NCI-H187 (cell line): ENCODE measurements at places on chromosomes 4 and X.

GRCh38 chrX:22486296-22486695 lies 213.6 kb downstream of the CBLL2 start:
- DNase-seq, result no peak

DNA sequence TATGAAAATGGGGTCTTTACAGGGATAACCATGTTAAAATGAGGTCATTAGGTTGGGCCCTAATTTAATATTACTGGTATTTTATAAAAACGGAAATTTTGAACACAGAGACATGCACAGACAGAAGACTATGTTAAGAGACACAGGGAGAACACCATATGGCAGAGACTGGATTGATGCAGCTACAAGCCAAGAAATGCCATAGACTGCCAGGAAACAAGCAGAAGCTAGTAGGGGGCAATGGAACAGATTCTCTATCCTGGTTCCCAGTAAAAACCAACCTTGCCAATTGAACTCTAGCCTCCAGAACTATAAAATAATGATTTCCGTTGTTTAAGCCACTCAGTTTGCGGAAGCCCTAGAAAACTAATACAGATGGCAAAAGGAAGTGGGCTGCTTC lies 6.6 kb upstream of the GUF1 start:
- DNase-seq, result no peak

GRCh38 chr4:99714179-99714578 lies 56.6 kb upstream of the C4orf54 start:
- no peak for DNase-seq

DNA sequence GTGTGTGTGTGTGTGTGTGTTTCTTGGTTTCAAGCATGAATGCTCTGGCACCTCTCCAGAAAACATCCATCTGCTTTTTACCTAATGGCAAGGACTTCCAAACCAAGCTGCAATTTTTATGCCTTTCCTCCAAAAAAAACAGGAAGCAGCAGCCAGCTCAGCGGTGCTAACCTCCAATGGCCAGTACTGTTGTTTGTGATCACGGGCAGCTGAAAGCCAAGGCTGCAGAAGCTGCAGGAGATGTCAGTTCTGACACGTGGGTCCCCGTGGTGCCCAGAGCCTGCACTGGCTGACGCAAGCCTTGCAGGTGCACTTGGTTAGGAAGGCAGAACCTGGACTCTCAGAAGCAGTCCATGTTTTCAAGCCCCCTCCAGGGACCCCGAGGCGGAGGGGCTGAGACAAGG lies 313.6 kb upstream of the DDX53 start:
- no peak for DNase-seq

- DNase-seq, result no peak
Measured at GRCh38 chr4:84215217-84215616, 283.9 kb downstream of the NKX6-1 start.

- DNase-seq, result no peak
Measured at GRCh38 chrX:20527558-20528011, 260.9 kb upstream of the RPS6KA3 start.

GRCh38 chr4:163486321-163486720 lies 8.2 kb upstream of the TMA16 start:
- no peak for DNase-seq
